ENCODE measurements at places on chromosomes 1 and 21. TPM values are rescaled to one million over a fixed set of nuclear protein-coding genes. Genes with fewer than 3 reads are reported as not detected.

The KRTAP13-2 gene
- not detected for total RNA-seq

The CCDC17 gene
- 1.5 TPM for total RNA-seq

The ATAD3C gene
- total RNA-seq: 0.83 TPM

The CLEC20A gene
- total RNA-seq: not detected

The PPIAL4G gene
- not detected for total RNA-seq

The CELA3B gene
- total RNA-seq: 2.5 TPM

The CLCNKA gene
- 0.51 TPM for total RNA-seq

The RXRG gene
- 0.56 TPM for total RNA-seq

The S100A6 gene
- total RNA-seq: 1,536 TPM

GRCh38 chr1:86064899-86065298, 91.7 kb downstream of the COL24A1 start:
- DNase-seq: no peak

GRCh38 chr1:25704267-25704691, 87.7 kb downstream of the MAN1C1 start:
- DNase-seq: peak; percentile 73

GRCh38 chr1:98660940-98661543, 479 bp upstream of the SNX7 start:
- no peak for DNase-seq

DNA sequence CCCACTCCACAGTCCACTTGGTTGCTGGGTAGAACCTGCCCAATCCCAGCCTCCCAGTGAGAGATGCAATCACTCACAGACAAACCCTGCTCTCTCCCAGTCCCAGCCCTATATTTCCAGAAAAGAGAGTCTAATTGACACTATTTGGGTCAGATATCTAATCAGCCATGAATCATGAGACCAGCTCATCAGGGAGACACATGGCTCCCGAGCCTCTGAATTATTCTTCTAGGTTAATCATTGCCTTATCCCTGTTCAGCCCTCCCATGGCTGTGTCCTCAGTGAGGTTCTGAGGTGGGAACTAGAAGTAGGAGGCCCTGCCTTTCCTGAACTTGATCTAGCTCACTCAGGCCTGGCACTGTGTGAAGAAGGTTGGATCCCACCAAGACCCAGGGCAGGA, 49.9 kb upstream of the ZC3H12A start:
- peak; percentile 55 for DNase-seq

DNA sequence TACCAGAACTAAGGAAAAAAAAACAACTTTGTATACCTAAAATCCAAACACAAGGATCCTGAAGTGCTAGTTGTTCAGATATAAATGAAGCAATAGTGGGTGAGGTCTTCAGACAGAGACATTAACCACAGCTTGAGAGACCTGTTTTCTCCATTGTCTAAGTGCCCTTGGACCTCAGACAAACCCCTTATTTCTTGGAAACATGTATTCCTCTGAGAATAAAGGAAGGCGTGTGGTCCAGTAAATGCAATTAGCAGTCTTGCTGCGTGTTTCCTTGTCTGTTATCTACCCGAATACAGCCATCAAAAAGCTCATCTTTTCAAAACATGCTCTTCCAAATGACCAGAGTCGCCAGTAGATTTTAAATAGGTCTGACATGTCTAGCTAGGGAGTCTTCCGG, 291.1 kb upstream of the NFIA start:
- no peak for DNase-seq

- DNase-seq: no peak
These were observed 90.1 kb downstream of the ATP1B1 start for GRCh38 chr1:169196581-169196980.

DNA sequence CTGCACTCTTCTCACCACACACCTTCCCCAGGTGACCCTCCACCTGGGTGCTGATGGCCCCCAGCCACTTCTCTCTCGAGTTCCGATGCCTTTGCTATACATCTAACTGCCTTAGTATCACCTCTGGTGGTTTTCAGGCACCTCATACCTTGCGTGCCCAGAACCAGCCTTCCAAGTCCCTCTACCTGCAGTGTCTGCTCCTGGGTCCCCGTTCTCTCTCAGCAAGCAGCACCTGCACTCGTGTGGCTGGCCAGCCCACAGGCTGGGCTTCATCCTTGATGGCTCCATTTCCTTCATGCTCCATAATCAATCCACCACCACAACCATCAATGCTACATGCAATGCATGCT, 49.2 kb upstream of the EDN2 start:
- peak; percentile 37 for DNase-seq

DNA sequence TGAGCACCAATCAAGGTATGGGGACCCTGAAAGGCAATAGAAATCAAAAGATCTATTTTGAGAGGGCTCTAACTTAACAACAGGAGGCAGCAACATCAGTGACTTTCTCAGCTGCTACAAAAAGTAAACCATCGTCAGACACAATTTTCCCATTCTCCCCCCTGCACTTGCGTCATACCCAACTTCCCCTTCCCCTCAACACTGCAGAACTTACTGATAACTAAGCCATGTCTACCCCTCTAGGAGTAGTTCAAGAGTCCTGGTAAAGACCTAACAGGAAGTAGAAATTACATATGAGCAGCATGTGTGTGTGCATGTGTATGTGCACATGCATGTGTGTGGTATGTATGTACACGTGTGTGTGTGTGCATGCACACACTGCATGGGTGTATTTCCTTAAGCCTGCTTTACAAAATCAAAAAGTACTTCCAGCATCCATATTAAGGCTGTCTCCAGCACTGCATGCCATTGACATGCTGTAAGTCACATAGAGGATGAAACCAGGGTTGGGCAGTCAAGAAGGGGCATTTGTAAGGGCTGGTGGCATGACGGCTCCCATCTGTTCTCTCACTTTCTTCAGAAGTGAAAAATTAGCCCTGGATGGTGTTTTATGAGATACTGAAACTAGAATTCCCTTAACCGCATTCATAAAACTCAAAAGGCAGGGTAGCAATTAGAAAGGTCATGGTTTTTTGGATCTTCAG, 460.1 kb upstream of the RUNX1 start:
- no peak for DNase-seq

- no peak for DNase-seq
These were observed 10.9 kb downstream of the DOP1B start for GRCh38 chr21:36167541-36167940.

GRCh38 chr1:233459968-233460367, 132.4 kb downstream of the MAP3K21 start:
- DNase-seq: no peak
